Renal cortex interstitium (tissue), 15 donors: ENCODE measurements at places on chromosomes 4 and X. TPM values are rescaled to one million over a fixed set of nuclear protein-coding genes. Genes with fewer than 3 reads are reported as not detected.

- DNase-seq, result no peak
Measured at GRCh38 chr4:25863831-25864418, 1.1 kb upstream of the SEL1L3 start.

DNA sequence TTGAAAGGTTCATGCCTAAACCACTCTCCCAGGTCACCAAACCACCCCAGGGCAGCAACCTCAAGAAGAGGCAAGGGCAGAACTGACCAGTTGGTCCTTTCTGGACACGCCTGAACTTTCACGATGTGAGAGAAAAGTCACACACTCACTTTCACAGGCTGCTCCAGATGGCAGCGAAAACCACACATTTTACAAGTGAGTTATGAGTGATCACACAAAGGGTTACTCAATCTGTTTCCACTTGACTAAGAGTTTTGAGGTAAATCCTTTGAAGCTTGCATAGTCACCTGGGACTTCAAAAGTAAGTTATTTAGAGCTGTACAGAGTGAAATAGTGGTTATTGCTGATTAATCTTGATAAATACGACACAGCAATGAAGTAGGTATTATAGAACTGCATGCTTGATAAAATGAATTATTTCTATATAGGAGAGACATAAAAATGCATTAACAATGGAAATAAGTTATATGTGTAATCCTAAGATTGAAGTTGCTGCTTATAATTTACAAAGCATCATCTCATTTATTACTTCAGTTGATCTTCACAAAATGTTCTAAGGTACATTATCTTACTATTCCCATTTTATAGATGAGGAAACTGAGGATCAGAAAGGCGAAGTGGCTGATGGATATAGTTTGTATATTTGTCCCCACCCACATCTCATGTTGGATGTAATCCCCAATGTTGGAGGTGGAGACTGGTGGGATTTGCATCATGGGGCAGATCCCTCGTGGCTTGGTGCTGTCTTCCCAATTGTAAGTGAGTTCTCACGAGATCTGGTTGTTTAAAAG is 103.0 kb upstream of the KLF3 start:
- no peak for DNase-seq

DNA sequence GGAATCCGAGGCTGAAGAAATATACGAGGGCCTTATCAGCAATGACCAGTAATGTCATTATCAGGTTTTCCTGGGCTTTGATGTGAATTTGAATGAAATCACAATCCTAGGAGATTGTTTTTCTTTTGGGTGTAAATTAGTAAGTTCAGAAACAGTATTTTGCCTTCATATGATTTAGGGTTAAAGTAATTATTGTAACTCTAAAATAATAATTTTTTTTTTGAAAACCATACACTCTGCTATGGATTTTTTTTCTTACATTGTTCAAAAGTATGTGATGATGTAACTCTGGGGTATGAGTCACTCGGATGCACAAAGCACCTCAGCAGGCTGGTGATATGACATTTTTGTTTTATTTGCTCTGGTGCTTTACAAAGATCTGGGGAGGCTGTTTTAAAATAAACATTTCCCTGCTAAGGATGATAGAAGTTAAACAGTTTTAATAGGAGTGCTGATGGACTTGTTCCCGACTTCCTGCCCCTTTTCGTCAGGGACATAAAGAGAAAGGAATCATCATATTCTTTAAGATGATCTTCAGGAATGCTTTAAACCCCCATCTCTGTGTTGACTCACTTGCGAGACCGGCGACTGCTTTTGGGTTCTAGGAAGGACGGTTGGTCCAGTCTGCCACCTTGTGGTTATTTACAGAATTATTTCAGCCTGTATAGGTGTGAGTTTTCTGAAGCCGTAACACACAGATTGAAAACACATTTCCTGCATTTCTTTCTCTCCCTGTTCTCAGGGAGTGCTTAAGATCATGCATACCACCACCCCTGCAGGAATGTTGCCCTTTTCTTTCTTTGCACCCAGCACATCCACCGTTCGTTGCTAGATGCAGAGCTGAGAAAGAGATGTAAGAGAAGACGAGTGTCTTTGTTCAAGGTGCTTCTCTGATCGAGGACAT is 72.5 kb downstream of the RAPGEF2 start:
- DNase-seq, result peak; percentile 70

- DNase-seq, result no peak
Measured at GRCh38 chr4:152950402-152951274, 14.5 kb downstream of the FHDC1 start.

Gene OTC
- not detected for polyA plus RNA-seq

Gene GLRB
- polyA plus RNA-seq, result 16.5 TPM

Gene MAGEA9B
- polyA plus RNA-seq, result not detected
